ENCODE measurements at places on chromosomes 3 and 15.

DNA sequence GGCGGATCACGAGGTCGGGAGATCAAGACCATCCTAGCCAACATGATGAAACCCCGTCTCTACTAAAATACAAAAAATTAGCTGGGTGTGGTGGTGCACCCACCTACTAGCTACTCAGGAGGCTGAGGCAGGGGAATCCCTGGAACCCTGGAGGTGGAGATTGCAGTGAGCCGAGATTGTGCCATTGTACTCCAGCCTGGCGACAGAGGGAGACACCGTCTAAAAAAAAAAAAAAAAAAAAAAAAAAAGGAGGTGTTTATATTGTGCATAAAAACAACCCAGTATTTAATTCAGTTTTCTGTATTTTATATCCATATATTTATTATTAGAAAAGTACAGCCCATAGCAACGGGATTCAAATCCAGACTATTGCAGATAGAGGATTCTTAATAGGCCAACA lies 129.1 kb upstream of the SOX2 start:
- DNase-seq, result no peak

GRCh38 chr15:98858610-98859023 lies 149.0 kb downstream of the PGPEP1L start:
- no peak for DNase-seq

DNA sequence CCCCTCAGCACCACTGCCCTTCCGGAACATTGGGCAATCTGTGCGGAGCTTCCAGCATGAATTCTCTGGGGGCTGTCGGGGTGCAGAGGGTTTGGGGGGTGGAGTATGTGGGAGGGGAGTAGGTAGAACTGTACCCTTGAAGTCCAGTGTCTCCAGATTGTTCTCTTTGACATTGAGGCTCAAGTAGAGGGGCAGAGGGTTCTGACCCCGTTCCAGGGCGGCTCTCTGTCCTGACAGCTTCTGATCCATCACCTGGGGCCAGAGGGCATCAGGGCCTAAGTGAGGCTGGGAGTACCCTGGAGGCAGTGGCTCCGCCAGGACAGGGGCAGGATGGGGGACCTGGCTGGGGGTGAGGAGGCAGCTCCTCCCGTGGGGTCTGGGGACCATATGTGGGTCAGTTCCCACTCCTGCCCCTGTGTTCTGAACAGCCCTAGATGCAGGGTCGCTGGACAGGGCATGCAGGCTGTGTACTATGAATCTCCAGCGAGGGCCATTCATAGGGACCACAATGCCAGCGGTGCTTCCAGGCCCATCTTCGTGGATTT lies 22.1 kb downstream of the PLA2G4D start:
- no peak for DNase-seq

DNA sequence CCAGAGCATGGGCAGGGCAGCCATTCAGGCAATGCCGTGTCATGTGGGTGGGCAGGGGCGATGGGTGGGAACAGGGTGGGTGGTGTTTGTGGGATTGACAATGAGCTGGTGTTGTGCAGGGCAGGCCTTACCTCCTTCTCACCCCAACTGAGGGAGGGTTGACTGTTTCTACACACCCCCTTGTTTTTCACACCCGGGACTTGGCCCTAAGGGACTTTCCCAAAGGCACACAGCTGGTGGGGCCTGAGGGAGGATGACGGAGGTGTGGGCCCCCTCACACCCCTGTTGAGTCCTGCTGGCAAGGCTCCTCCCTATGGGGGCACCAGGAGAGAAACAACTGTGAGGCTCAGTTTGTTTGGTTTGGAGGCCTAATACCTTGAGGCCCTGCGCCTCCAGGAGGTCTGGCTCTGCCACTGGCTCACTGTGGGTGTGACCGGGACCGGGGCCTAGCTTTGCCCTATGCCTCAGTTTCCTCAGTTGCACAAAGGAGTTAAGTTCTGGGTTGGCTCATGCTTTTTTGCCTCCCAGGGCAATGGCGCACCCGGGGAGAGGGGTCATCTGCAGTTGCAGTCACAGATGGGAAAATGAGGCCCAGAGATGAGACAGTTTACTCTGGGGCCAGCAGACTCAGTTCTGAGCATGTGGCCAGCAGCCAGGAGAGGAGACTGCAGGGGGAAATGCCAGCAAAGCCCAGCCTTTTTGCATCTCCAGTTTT lies 5.1 kb upstream of the DNAH1 start:
- DNase-seq, result peak; percentile 26

- no peak for DNase-seq
These were observed 454.6 kb upstream of the ARPP21 start for GRCh38 chr3:35184775-35185174.

- peak; percentile 82 for DNase-seq
These were observed 28.1 kb upstream of the CORO2B start for GRCh38 chr15:68550498-68551295.

- no peak for DNase-seq
These were observed 27.3 kb upstream of the FILIP1L start for GRCh38 chr3:100141586-100141985.

- DNase-seq, result no peak
These were observed 166.1 kb downstream of the FRMD5 start for GRCh38 chr15:44029003-44029402.

GRCh38 chr15:76328958-76329357 lies 7.6 kb upstream of the ISL2 start:
- no peak for DNase-seq

DNA sequence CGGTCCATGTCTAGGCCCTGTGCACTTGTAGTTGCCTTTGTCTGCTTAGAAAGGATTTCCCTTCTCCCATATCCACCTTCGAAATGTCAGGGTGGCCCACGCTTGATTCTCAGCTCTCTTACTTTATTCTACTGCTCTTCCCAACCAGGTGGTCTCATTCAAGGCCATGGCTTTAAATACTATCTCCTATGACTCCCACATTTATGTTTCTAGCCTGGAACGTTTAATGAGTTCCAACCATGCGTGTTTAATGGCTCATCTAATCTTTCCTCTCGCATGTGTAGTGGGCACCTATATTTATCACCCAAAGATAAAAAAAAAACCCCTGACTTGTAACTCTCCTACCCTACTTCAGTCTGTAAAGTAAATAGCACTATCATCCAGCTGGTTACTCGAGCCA lies 727.2 kb upstream of the CFAP20DC start:
- no peak for DNase-seq

- no peak for DNase-seq
These were observed 121.7 kb upstream of the TPM1 start for GRCh38 chr15:62920682-62921502.

GRCh38 chr15:75182187-75183131 lies 19.2 kb upstream of the C15orf39 start:
- DNase-seq, result no peak

DNA sequence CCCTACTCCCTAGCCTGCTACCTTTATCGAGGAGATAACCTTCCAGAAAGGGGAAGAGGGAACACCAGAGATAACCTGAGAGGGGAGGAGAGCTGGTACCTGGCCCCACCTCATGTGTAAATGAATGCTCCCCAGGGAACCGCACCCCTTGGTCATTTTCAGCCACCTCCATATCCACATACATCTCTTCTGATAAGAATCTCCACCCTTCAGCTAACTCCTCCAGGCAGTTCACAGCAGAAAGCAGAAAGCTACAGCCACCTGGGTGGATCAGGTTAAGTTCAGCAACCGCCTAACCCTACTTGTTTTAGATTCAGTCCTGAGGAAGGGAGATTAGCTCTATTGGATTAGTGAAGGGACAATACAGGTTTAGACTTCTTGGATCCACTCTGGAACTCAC lies 38.0 kb upstream of the TIMP4 start:
- no peak for DNase-seq

GRCh38 chr3:175716446-175716845 lies 857.3 kb downstream of the NAALADL2 start:
- DNase-seq, result no peak

- no peak for DNase-seq
These were observed 490.8 kb downstream of the CNTN4 start for GRCh38 chr3:2589336-2589969.

- no peak for DNase-seq
These were observed 25.7 kb upstream of the GALNT15 start for GRCh38 chr3:16148783-16149182.

DNA sequence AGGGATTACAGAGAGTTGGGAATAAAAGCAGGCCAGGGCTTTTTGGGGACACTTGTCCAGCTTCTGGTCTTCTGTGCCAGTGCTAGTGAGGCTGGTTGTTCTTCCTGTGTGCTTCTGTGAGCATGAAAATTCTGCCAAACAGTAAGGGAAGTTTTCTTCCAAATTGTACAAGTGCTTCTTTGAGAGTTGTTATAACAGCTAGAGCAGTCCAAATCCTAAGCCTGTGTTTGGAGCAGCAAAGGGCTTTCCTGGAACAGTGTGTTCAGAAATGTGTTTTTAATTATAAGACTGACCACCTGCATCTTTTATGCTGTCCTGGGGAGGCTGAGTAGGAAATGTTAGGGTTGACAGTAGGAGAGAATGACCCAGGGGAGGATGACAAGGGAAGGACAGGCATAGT lies 223.0 kb upstream of the P2RY1 start:
- no peak for DNase-seq

DNA sequence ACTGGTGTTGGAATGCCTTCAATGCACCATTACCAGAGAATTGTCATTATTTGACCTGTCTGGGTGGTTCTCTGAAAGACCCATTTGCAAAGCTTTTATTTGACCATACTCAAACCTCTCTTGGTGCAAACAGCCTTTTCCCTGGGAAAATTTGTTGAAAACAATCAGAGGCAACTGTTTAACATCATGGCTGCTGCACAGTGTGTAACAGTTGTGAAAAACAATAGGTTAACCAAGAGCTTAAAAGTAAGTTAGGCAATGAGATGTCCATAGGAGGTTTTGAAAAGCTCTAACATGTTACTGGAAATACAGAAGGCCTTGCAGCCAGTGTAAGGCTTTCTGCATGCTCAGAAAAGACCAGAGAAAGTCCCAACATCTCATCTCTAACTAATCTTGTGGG lies 18.9 kb downstream of the SPINK8 start:
- DNase-seq, result no peak

GRCh38 chr3:58963928-58964503 lies 85.8 kb downstream of the CFAP20DC start:
- DNase-seq, result no peak

GRCh38 chr3:126952983-126953660 lies 29.8 kb upstream of the PLXNA1 start:
- DNase-seq, result no peak

- no peak for DNase-seq
These were observed 77.9 kb upstream of the DCLK3 start for GRCh38 chr3:36842275-36842674.

GRCh38 chr3:22244761-22245521 lies 493.9 kb upstream of the ZNF385D start:
- no peak for DNase-seq

DNA sequence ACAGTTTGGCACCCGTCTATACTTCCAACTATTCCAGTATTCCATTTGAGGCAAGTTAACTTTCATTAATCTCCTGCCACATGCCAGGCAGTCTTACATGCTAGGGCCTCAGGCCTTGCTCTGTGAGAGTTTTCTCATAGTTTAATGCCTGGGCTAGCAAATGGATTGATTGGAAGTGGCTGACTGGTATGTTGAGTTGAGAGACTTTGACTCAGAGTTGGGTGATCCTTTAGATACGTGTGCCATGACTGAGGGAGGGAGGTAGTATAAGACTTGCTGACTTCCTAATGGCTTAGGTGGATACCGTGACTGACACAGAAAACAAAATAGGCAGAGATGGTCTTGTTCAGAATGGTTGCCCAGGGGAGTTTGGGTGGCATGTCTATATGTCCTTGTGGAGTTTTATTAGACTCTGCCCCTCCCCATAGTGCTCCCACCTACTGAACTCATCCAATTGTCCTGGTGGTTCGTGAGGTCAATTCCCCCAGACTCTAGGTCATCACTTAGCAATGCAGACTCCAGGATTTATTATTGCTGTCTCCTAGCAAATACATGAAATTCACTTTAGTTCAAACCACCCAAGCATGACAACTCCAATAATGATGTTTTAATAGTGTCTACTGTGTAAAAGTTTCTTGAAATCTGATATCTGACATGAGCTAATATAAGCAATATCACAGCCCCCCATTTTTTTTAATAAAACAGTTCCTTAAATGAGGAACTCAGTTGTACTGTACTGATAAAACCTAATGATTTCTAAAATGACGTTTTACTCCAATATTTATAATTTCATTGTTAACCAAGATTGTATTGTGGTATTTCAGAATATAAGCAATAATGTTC lies 413.9 kb upstream of the MDFIC2 start:
- DNase-seq, result no peak

- DNase-seq, result no peak
These were observed 415.3 kb upstream of the WNT5A start for GRCh38 chr3:55902221-55902900.

GRCh38 chr15:46872286-46872980 lies 844.9 kb upstream of the SEMA6D start:
- no peak for DNase-seq

- no peak for DNase-seq
These were observed 12.1 kb upstream of the SKOR1 start for GRCh38 chr15:67813104-67813634.

DNA sequence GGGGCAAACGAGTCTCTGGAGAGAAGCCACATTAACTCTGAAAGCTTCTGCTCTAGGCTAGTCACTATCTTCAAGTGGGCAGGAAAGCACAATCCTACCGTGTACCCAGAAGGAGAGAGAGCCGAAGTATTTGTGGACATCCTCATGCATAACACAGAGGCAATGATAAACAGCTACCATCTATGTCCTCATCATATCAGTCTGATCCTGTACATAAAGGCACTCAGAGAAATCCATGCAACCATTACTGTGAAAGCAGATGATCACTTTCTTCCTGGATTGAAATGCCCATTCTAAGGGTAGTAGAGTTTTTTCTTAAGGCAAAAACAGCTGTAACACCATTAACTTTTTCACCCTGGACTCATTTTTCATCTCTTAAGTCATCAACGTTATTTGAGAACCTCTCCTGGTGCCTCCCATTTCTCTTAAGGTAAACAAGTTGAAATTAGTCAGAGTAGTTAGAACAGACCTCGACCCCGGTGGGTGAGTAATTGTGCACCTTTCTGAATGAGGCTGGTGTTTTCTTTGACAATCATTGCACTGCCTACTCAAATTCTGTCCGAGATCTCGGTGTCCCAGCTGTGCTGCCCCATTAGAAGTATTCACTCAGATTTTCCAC lies 327.4 kb downstream of the SHQ1 start:
- no peak for DNase-seq

- DNase-seq, result no peak
These were observed 28.1 kb downstream of the CYP11A1 start for GRCh38 chr15:74339371-74339770.

GRCh38 chr15:85044251-85044853 lies 62.7 kb downstream of the PDE8A start:
- DNase-seq, result peak; percentile 31

DNA sequence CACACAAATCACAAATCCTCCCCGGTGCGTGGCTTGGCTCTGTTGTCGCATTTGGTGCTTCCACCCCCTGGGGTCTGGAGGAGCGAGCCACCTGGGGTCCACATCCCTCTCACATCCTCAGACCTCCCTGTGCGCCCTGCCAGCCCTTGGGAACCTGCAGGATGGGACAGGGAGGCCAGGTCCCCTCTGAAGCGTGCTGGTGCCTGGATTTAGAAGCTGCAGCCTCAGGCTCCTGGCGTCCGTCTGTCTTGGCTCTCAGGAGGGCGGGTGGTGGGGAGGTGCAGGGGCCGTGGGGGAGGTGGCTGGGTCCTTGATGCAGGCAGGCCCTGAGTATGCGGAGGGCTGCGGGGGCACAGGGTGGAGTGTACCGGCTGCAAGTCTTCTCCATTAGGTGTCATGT lies 38.4 kb downstream of the RGMA start:
- DNase-seq, result no peak

GRCh38 chr3:161568671-161569070 lies 72.1 kb downstream of the OTOL1 start:
- DNase-seq, result no peak

- peak; percentile 10 for DNase-seq
These were observed 46.4 kb downstream of the ST3GAL6 start for GRCh38 chr3:98809557-98809956.

- DNase-seq, result no peak
These were observed 42.6 kb downstream of the MYZAP start for GRCh38 chr15:57634290-57634689.
